AG10803 (cell line): ENCODE measurements at places on chromosomes 5 and 9.

DNA sequence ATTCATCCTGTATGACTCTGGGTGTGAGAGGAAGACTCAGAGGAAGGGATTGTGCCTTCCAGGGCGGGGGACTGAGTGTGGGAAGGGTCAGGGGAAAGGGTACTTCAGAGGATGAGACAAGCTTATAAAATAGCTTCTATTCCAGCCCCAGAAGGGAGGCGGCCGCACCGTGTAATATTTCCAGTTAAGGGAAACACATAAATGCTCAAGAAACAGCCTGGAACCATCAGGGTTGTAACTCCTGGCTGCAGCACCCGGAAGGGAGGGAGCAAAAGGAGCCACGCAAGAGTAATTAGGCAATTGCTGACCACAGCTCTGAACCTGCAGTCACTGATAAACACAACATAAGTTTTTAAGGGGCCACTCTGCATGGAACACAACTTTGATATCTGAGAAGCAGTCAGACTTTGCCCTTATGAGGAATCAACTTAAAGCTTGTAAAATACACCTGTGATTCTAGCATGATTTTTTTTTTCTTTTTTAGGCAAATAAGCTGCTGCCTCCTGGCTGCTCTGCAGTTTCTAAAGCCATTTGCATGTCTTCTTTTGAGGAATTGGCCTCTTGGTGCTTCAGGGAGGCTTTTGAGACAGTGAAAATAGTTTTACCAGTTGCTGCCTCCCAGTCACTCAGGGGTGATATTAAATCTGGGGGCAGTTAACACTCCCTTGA is 382.7 kb downstream of the ENC1 start:
- peak; percentile 54 for DNase-seq

DNA sequence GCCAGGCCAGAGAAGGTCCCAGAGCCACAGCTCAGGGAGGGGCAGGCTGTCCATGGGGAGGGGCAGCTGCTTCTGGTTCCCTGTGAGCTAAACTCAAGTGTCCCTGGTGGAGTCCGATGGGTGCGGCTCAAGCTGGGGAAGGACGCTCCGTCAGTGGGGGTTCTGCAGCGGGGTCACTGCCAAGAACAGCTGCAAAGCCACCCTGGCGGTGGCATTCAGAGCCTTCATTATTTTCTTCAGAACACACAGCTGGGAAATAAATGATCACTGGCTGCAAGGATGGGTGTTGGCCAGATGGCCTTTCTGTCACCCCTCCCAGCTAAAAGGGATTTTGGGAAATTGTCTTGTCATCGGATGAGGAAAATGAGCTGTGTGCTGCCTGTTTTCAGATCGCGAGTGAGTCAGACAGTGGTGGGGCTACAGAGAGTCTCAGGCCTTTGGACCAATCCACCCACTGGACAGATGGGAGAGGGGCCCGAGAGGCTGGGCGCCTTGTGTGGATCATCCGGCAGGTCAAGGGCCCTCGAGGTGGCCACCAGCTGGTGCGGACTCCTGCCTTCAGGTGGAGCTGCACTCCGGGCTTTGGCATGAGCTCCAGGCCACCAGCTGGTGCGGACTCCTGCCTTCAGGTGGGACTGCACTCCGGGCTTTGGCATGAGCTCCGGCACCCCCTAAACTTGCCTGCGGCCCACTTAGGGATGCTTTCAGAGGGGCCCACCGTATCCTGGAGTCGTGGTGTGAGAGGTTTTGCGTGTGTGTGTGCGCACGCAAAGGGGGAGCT is 17.9 kb upstream of the GFPT2 start:
- DNase-seq: peak; percentile 13

DNA sequence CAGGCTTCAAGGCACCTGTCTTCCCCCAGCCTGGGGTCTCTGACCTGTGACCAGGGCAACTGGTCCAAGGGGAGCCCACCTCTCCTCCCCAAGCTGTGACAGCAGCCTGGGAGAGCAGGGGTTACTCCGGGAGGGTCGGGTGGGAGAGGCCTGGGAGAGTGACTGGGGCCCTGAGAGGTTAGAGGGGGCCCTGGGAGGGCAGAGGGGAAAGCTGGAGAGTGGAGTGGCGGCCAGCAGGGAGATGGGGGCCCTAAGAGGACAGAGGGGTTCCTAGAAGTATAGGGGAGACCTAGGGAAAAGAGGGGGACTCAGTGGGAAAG is 302 bp downstream of the LCN9 start:
- DNase-seq: no peak

- no peak for DNase-seq
Measured at GRCh38 chr9:107060062-107060461, 197.1 kb downstream of the ZNF462 start.

GRCh38 chr9:110815361-110815760 is 146.8 kb downstream of the MUSK start:
- peak; percentile 50 for DNase-seq

DNA sequence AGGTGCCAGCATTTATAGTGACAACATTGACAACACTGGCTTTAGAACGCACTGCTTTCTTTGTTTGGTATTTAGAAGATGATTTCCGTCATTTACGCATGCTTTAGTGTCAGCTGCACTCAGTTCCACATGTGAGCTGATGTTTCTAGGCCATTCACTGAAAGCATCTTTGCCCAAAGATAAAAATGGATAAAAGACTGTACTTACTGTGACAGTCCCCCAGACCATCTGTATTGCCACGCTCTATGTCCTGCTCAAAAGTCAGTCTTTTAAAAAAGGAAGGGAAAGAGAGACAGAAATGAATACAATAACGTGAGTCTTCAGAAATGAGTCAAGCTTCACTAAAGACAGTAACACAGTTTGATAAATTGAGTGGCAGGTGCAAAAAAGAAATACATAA is 99.3 kb downstream of the SEMA6A start:
- no peak for DNase-seq

- no peak for DNase-seq
Measured at GRCh38 chr9:107982001-107982400, 492.4 kb upstream of the KLF4 start.

DNA sequence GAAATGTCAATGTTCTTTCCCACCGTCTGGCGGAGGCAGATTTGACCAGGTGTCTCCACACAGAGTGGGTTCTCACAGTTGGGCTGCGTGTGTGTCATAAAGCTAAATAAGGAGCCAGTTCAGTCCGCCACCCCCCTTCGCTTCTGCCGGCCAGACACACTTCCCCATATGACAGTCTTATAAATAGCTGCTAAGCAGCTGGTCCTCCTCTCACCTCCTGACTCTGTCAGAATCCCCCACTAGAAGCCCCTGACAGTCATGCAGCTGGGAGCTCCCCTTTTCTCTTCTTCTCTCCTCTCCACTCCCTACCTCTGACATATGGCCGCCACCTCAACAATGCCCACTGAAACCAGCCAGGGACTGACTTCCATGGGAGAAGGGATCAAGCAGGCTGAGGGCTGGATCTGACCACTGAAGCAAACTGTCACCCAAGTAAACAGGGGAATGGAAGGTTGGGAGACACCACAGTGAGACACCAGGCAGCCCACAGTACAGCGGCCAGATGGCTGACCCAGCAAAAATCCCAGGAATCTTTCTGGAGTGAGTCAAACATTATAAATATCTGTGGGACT is 141.9 kb upstream of the EFNA5 start:
- peak; percentile 71 for DNase-seq

DNA sequence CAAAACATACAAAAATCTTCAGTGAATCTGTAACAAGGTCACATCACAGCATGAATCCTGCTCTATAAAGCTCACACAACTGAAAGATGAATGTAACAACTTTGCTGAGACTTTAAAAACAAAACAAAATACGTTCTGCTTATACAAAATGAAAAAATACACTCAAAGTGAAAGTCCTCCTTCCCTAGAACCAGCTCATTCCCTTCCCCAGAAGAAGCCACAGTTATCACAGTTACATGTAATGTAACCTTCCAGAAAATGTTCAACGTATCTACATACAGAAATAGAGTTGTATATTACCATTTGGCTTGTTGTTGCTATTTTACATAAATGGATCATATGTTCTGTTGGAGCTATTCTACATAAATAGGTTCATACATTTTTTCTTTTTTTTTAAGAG is 2.6 kb downstream of the AUH start:
- DNase-seq: no peak

- DNase-seq: no peak
Measured at GRCh38 chr5:143243103-143243502, 160.4 kb downstream of the NR3C1 start.

- DNase-seq: no peak
Measured at GRCh38 chr9:130159057-130159456, 13.1 kb upstream of the NCS1 start.

GRCh38 chr9:129455151-129455995 is 165.5 kb downstream of the C9orf50 start:
- DNase-seq: no peak

DNA sequence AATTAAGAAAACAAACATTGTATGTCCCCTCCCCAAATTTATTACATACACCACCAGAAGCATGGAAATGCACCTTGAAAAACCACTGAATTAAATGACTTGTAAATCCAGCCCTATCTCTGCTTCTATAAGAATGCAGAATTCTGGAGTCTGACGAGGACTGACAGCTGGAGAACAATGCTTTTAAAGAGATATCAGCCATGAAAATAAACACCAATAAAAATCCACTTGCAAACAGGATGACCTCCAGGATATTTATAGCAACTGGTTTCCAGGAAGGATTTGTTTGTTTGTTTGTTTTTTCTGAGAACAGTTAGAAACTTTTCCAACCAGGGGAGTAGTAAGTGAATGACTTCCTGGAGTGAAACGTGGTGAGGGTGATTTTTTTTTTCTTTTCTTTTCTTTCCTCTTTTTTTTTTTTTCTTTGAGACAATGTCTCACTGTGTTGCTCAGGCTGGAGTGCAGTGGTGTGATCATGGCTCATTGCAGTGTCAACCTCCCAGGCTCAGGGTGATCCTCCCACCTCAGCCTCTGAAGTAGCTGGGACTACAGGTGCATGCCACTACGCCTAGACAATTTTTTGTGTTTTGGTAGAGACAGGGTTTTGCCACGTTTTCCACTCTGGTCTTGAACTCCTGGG is 38.7 kb upstream of the SLC36A1 start:
- no peak for DNase-seq

DNA sequence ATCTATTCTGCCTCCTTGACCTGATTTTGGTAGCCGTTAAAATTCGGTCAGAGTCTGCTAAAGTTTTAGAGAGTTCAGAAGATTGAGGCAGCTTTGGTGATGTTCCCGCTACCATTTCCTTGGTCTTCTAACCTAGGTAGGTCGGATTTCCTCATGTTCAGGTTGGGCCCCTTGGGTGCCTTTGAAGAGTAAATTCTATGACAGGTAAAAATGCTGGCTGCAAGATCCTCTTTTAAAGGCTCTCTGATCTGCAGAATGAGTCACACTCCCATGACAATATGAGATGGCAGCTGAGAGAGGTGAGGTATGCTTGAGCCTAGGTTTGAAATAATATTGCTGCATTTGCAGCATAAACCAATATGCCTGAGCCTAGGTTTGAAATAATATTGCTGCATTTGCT is 198.9 kb downstream of the TSSK1B start:
- DNase-seq: no peak

GRCh38 chr5:75040973-75041372 is 11.4 kb downstream of the GCNT4 start:
- DNase-seq: peak; percentile 84

- no peak for DNase-seq
Measured at GRCh38 chr5:14212838-14213237, 69.7 kb downstream of the TRIO start.

DNA sequence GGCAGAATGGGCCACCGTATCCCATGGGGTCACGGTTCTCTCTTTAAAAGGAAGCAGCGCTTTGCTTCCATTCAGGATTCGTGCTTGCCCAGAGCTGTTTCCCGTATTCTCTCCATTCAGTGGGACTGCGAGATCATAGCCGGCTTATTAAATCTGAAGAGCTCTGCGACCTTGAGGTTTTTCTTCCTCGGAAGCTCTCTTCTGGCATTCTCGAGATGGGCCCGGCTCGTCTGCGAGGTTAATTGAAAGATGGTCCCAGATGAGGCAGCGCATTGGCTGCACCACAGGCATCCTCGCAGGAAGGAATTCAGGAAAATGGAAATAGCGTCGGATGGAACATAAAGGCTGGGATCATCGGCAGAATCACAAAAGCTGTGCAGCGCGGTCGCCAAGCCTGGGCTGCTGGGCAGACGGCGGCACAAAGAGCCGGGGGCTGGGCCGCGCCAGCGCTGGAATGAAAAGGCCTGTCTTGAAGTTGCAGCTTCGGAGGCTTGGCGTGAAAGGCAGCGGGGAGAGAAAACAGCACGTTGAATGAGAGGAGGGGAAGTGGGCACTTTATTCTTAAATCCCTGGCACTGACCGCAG is 236.2 kb downstream of the IRX2 start:
- no peak for DNase-seq

- DNase-seq: no peak
Measured at GRCh38 chr9:78539188-78539587, 242.3 kb downstream of the PSAT1 start.

DNA sequence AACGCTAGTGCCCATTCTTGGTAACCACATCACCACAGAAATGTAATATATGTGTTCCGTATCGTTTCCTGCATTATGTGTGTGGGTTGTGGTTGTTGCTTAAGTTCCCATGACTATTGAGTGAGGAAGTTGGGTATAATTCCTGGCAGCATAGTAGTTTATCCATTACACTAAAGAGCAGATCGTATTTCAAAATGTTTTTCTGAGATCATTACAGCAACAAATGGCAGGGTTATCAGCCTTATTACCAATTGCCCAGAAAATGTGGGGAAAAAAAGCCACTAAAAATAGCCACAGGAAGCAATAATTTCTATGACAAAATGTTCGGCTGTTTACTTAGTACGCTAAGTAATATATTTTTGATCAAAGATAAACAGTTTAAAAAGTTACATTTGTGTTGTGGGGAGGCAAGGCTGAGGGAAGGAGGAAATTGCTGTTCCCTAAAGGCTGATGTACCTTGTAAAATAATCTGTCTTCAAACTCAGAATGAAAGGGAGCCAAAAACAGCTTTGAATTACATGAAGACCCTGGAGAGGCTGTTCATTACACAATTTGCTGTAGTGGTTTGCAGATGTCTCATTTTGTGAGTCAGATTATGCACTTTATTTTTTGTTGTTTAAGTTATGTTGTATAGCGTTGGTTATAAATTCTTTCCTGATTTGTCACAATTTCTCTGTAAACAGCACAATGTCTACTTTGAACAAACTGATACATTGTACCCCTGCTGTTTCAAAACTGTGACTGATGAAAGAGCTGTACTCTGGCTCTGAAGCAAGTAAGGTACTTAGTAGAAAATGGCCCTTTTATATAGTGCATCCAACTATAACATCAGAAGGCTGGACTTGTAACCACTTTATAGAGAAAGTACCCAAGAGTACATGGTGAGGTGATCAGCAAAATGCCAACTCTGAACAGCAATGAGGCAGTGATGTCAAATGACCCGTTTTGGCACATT is 1028.5 kb downstream of the NR2F1-AS1 start:
- peak; percentile 99 for DNase-seq

GRCh38 chr9:81526587-81526986 is 162.8 kb downstream of the TLE1 start:
- DNase-seq: peak; percentile 69
